Heart left ventricle (tissue), 16 donors: ENCODE measurements at places on chromosomes 12 and 14. TPM values are rescaled to one million over a fixed set of nuclear protein-coding genes. Genes with fewer than 3 reads are reported as not detected.

The RBMS2 gene
- 26.3 TPM for total RNA-seq

DNA sequence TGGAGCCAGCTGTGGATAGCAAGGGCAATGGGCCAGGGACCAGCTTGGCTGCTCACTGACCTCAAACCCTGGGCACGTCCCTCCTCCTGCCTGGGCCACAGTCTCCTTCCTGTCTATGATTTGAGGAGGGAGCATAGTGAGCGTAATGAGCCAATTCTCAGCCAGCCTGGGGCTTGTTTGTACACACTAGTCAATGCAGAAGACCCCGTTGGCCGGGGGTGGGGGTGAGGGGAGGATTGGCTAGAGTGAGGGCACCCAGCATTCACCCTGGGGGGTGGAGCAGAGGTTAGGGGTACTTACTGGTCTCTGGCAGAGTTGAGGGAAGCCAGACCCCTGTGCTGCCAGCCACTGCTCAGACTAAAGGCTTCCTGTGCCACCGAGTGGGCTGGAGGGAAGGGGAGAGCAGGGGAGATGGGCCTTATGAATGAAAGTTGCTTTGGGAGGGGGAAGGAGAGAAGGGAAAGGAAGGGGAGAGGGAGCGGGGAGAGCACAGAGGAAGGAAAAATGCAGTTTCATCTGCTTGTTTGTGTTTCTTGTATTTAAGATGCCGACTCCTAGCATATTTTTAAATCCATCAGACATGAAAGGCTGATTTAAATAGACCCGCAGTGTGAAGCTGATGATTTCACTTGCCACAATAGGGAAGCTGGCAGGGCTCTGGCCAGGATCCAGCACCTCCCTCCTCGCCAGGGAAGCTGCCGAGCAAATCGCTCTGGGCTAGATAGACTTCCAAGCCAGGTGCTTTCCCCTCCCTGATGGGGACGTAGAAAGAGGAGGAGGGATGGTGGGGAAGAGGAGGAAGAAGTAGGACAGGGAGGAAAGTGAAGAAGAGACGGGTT is 114.0 kb downstream of the PRMT8 start:
- DNase-seq, result peak; percentile 81

DNA sequence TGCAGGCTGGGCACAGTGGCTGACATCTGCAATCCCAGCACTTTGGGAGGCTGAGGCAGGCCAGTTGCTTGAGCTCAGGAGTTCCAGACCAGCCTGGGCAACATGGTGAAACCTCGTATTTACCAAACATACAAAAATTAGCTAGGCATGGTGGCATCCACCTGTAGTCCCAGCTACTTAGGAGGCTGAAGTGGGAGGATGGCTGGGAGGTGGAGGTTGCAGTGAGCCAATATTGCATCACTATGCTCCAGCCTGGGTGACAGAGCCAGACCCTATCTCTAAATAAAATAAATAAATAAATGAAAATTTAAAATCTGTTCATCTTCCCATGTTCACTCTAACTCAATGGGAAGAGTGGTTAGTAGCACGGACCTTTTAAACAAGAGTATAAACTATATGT is 71.2 kb downstream of the ELK3 start:
- DNase-seq, result no peak

The FAM181A gene
- total RNA-seq, result not detected

DNA sequence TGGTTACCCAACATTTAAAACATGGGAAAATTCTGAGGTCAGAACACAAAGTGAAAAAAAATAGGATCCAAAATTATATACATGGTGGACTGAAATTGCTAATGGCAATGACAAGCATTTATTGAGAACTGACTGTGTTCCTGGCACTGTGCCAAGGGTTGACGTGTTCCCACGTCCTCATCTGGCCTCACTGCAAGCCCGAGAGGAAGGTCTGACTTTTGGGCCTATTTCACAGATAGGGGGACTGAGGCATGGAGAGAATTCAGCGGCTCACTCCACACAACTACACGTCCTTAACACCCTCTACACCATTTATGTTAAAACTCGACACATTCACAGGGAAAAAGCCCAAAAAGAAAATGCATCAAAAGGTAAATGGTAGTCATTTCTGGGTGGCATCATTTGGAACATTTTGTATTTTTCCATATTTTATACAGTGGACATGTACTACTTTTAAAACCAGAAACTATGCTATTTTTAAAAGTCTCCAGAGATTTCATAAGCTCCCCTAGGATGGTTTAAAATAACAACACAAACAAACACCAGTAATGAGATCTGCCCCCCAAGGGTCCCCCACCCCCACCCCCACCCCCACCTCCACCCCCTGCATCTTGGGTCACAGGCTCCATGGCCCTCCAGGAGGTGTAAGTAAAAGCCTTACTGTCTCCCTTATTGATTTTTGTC is 27.7 kb downstream of the CLMN start:
- peak; percentile 86 for DNase-seq

DNA sequence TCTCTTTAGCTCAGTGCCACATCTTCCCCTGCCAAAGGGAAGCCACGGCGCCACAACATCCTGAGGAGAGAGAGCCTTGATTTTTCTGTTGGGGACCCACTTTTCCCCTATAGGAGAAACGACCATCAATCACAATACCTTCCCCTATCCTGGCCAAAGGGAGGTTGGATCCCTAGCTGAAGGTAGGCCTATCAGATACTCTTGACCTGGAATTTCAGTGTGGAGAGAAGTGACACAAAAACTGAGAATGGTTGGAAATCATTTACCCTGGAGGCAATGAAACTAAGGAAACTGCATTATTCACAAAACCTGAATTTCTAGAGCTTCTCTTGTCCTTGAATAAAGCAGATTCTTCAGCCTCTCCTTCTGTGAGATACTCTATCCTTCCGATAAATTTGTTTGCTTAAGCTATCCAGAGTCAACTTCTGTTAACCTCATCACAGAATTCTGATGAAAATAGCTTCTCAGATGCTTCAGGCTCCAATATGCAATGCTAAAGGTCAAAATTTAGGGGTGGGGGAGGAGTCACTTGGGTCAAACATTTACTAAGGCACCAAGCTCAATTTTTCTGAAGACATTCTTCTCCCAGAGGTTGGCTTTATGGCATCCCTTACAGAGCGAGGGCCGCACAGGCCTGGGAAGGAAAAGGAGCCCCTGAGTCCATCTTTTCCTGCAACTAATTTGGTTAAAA is 27.0 kb upstream of the DUSP6 start:
- DNase-seq, result no peak

The PRIM1 gene
- total RNA-seq, result 3.3 TPM

DNA sequence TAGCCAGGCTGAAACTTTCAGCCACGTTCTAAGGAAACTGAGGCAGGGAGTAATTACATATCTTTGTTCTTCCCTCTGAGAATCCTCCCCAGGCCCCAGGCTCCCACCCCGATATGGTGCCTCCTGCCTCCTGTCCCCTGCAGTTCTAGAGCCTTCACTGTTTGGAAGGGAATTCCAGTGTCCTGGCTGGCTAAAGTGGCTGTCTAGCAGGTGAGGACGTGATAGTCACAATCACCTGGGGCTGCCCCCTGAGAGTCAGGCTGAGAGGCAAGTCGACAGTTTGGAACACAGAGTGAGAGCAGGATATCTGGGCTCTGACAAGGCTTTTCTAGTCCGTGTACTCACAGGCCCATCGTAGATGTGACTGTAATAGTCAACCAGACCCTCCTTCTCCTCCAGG is 6.3 kb upstream of the RPAP3 start:
- DNase-seq, result no peak

DNA sequence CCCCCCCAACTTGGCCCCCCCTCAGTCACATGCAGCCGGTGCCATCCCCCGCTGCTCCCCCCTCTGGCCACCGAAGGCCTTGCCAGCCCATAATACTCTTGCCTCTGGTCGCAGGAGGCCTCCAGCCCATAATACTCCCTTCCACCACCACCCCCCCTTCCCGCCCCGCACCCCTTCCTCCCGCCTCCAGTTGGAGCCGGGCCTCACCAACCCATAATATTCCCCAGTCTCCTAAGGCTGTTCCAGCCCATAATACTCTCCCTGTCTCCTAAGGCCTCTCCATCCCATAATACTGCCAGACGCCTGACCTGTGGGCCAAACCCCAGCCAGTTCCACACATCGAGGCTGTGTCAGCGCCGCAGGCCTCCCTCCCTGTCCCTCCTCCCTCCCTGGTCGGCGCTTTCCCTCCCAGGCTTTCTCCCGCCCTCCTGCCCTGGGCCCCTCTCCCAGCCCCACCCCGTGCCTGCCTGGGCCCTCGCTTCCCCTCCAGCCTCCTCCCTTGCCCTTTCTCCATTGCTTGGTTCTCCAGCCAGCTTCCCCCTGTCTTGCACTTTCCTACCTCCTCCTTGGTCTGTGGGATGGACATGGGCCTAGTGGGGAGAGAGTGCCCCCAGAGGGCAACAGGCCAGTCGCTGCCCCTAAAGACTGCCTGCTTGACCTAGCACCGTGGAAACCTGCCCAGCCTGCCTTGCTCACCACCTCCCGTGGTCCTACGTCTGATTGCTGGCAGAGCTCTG is 6.8 kb upstream of the CHD4 start:
- peak; percentile 93 for DNase-seq

GRCh38 chr12:124804011-124804621 is 59.5 kb downstream of the SCARB1 start:
- no peak for DNase-seq

The KRT82 gene
- not detected for total RNA-seq

- DNase-seq, result no peak
Measured at GRCh38 chr12:44915958-44916357, 39.8 kb upstream of the NELL2 start.

The MIA2 gene
- 20.9 TPM for total RNA-seq
